ENCODE measurements at places on chromosomes 3 and 15. TPM values are rescaled to one million over a fixed set of nuclear protein-coding genes. Genes with fewer than 3 reads are reported as not detected.

The TMEM207 gene
- not detected for total RNA-seq

- no peak for DNase-seq
Measured at GRCh38 chr15:29420188-29420587, 150.6 kb upstream of the NSMCE3 start.

- DNase-seq: no peak
Measured at GRCh38 chr15:50232791-50233190, 32.7 kb downstream of the HDC start.

The TMEM40 gene
- not detected for total RNA-seq

GRCh38 chr3:25114532-25114931, 313.5 kb upstream of the RARB start:
- no peak for DNase-seq

- DNase-seq: peak; percentile 58
Measured at GRCh38 chr3:122014741-122015140, 7.3 kb downstream of the ILDR1 start.

The SLCO3A1 gene
- total RNA-seq: 12.7 TPM

GRCh38 chr3:182259579-182259978, 533.7 kb upstream of the ATP11B start:
- DNase-seq: no peak
